Adipocyte (in vitro differentiated cells): ENCODE measurements at places on chromosomes 7 and 10.

GRCh38 chr7:64686493-64687184 lies 20.7 kb downstream of the ZNF107 start:
- no peak for DNase-seq

GRCh38 chr10:132058111-132058745 lies 7.5 kb upstream of the JAKMIP3 start:
- DNase-seq: no peak

DNA sequence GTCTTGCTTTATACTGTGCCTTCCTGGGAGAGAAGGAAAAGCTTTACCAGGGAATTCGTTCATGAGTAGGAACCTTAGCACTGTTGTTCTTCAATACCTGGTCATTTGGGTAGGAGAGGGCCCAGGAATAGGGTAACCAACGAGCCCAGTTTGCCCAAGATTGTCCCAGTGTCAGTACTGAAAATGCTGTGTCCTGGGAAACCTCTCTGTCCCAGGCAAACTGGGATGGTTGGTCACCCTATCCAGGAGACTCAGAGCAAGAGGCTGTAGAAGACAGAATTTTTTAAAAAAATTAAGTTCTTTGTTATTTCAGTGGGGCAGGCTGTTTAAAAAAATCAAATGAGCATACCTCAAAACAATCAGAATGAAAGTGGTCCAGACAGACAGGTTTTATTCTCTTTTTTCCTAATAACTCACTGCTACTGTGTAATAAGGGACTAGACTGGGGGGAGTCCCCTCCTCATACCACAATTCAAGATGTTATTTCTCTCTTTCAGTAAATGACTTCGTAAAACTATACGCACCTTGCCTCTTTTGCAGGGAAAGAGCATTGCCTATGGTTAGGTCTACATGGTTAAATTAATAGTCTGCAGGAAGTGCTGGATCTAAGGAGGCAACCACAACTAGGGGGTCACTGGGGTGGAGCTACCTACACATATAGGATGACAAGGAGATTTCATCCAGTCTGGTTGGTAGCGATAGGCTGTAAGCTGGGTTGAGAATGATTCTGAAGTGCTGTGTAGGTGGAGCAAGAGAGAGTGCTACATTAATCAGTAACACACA lies 41.1 kb upstream of the FAM133B start:
- DNase-seq: no peak

GRCh38 chr10:66999762-67000545 lies 74.1 kb downstream of the LRRTM3 start:
- no peak for DNase-seq
